Karpas-422 (cell line): ENCODE measurements at places on chromosomes 2 and 18. TPM values are rescaled to one million over a fixed set of nuclear protein-coding genes. Genes with fewer than 3 reads are reported as not detected.

PLB1 gene
- 0.11 TPM in 1 of 2 replicates, not detected in the other for total RNA-seq

NLRC4 gene
- 0.51 and 1.6 TPM in 2 replicates for total RNA-seq

NT5DC4 gene
- total RNA-seq = not detected in 2 replicates

SKOR2 gene
- total RNA-seq = not detected in 2 replicates

ASXL3 gene
- total RNA-seq = not detected in 2 replicates

C1QL2 gene
- not detected in 2 replicates for total RNA-seq
